Gastroesophageal sphincter (tissue), 4 donors: ENCODE measurements at places on chromosomes 7 and 10.

GRCh38 chr7:43791-44540 lies 148.4 kb upstream of the FAM20C start:
- no peak for ATAC-seq

GRCh38 chr7:142391191-142391992 lies 133.5 kb upstream of the PRSS58 start:
- no peak for ATAC-seq

DNA sequence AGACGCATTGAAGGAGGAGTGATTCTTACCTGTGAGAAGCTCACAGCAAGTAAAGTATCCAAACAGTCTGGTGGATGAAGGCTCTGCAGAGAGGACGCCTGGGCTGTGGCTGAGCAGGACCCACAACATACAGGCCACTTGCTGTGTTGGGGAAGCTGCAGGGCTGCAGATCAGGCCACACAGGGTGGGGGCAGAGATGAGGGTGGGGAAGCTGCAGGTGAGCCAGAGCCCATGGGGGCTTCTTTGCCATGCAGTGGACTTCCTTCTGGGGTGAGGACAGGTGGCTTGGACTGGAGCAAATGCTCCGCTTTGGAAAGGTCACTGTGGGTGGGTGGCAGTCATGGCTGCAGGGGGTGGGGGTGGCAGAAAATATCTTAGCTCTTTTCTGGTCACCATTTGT lies 214.8 kb downstream of the GLRX3 start:
- ATAC-seq, result no peak

GRCh38 chr7:2787251-2787951 lies 56.7 kb downstream of the GNA12 start:
- ATAC-seq, result no peak

DNA sequence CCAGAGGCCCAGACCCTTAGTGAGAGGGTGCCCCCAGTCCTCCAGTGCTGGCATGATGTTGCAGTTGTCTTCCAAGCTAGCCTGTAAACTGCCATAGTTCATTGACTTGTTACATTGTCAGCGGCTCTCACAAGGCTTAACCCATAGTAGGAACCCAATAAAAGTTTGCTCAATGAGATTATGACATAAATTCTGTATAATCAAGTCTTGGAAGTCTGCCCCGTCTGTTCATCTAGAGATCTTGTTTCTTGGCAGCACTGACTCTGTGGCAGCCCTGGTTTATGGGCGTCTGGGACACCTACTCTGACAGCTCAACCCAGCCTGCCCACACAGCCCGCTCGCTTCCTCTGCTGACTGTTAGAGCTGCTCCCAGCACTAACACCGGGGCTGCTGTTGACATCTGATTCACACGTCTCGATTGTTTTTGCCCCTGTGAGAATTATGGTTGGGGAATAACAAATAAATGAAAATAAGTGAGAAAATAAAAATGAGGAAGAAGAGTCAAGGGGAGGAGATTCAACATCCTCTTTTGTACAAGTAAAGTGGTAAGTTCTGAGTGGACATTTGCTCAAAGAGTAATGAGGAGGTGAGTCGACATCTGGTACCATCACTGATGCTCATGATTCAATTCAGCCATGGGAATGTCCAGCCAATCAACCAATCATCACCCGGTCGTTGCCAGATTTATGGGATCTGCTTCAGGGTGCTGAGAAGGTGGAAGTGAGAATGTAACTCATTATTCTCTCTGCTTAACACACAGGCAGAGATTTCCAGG lies 160.8 kb downstream of the SPAG6 start:
- no peak for ATAC-seq

DNA sequence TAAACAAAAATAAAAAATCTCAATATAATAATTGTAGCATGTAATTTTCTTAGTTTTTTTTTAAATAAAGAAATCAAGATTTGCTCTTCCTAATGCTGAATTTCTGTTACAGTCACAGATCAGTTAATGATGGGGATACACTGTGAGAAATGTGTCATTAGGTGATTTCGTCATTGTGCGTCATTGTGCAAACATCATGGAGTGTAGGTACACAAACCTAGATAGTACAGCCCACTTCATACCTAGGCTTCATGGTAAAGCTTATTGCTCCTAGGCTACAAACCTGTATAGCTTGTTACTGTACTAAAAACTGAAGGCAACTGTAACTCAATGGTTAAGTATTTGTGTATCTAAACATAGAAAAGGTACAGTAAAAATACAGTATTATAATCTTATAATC lies 74.4 kb upstream of the LSM8 start:
- no peak for ATAC-seq

- no peak for ATAC-seq
These were observed 296.2 kb downstream of the MAGI2 start for GRCh38 chr7:79157281-79157680.

DNA sequence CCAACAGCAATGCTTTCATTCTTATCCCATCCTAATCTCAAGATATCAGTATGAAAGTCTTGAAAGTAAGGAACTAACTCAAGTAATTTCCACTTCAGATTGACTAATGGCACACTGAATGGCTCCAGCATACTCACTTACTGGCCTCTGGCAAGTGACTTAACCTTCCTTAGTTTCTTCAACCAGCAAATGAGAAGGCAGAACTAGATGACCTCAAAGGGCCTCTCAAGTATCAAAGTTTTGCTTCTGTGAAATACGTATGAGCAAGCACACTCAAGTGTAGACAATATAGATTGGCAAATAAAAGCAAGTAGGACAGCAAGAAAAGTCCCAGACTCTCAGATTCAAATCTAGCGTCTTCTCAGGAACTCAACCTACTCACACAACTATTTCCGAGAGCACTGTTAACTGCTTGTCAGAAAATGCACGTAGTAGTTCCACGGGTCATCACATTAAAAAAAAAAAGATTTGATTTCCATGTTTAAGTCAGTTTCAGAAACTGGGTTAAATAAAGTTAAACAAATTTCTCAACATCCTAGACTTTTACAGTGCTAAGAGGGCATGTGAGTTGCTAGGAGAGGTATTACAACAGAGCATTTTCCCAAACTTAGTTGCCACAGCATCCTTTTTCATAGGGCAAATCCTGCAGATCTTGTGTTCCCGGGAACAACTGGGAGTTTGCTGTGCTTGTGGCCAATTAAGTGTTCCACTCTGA lies 276.9 kb upstream of the KLF14 start:
- peak; percentile 53 for ATAC-seq

GRCh38 chr10:74167443-74167842 lies 16.4 kb downstream of the ADK start:
- no peak for ATAC-seq

DNA sequence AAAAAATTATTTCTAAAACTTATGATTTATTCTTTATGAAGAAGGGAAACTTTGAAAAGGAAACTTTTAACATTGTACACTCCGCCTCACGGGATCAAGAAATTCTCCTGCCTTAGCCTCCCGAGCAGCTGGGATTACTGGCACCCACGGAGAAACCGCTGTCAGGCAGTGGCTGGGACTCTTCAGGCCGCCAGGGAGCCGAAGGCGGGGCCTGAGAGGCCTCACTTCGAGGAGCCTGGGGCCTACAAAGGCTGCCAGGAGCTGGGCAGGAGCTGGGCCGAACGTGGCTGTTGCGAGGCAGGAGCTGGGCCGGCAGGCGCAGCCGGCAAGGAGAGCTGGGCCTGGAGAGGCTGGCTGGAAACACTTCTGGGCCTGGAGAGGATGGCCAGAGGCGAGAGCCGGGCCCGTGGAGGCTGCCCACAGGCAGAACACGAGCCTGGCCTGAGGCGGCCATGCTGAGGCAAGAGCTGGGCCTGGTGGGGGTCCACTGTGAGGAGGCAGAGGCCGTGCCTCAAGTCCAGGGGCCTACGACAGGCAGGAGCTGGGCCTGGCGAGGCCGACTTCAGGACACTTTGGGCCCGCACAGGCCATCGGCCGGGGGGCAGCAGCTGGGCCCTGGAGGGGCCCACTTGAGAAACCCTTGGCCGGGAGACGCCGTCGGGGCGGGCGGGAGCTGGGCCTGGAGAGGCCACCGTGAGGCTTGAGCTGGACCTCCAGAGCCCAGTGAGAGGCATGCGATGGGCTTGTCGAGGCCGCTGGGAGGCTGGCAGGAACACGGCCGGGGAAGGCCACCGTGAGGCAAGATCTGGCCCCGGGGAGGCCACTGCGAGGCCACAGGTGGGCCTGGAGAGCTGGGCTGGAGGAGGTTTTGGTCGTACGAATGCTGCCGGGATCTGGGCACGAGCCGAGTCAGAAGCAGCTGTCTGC lies 23.7 kb downstream of the MDH2 start:
- peak; percentile 83 for ATAC-seq

DNA sequence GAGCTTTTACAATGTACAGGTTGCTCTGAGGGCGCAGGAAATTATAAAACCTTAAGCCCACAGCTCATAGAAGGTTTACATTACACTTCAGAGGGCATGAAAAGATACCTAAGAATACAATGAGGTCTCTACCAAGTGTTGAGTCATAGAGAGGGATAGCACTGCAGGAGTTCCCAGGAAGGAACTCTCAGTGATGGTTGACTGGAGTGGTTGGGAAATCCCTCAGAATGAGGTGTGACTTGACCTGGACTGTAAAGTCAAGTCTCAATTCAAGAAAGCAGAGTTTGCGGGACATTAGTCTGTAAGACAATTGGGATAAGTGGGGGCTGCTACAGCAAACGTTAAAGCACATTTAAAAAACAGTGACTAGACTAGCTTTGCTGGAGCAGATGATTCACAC lies 21.9 kb downstream of the TNKS2 start:
- no peak for ATAC-seq

DNA sequence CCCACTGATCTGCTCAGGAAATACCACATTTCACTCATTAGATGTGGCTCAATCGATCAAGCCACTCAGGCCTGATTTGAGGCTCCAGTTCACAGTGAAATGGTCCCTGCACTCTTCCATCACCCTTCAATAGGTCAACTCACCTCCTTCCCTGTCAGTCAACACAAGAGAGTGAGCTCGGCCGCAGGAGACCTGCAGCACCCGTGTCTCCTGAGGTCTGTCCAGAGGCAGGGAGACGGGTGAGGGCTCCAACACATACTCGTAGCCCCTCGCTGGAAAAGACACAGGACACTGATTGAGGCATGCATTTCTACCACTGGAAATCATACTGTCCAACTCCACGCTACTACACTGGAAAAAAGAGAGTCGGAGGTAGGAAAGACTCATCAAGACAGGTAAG lies 7.1 kb downstream of the RCC1L start:
- ATAC-seq, result no peak

DNA sequence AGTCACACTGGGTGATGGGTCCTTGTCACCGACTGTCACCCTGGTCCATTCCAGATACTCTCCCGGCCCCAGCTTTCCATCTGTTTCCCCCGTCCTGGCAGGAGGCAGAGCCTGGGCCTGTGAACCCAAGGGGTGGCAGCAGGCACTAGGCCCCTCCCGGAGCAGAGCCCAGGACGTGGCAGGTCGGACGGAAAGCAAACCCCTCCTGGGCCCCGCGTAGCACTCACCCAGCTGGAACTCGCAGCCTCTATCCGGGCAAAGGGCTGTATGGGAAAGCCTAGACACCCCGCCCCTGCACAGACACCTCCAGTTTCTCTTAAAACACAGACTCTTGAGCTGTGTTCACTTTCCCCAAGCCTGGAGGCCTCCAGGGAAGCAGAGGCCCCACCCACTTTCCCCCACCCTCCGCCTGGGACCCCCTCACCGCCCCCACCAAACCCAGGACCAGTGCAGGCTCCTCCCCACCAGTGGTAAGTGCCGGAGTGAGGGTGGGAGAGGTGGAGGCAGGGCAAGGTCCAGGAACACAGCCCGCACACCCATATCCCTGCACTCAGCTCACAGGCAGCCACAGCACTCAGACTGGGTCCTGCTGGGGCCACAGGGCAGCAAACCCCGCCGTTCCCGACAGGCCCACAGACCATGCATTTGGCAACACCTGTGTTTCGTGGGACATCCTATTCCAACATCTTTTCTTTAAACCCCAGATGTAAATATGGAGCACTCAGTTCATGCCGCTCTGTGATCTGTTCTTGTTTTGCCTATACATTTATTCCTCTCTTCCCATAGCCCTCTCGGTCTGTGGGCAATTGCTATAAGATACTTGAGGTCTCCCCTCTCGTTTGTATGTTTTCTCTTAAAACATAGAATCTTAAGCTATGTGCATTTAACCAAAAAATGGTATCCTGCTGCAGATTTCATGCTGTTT lies 98.2 kb upstream of the PDGFA start:
- no peak for ATAC-seq

DNA sequence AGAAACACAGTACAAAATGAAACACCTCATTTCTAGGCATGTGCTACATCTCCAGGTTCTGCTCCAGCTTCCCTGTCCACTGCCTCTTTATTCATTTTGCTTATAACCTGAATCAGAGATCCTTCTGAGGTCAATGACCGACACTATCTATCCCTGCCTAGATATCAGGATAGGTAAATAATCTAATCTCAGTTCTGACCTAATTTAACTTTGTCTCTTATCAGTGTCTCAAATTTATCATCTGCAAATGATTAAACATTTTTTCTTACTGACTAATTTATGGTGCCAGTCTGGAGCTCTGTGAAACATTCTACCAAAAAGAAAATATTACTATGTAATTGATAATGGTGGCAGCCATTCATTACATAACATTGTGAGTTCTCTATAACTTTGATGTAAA lies 61.1 kb downstream of the SGCE start:
- no peak for ATAC-seq

DNA sequence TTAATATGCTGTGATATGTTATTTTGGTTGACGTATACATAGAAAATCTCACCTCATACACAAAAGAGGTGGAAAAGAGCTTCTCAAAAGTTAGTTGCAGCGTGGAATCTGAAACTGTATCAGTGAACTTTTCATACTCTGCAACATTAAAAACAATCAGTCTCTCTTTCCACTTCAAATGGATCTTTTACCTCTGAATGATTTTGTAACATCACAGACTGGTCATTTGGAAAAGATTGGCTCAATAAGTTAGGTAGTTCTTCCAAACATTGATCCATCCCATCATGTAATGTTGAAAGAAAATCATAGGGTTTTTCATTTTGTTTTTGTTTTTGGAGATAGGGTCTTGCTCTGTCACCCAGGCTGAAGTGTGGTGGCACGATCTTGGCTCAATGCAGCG lies 131.1 kb downstream of the AHR start:
- no peak for ATAC-seq

DNA sequence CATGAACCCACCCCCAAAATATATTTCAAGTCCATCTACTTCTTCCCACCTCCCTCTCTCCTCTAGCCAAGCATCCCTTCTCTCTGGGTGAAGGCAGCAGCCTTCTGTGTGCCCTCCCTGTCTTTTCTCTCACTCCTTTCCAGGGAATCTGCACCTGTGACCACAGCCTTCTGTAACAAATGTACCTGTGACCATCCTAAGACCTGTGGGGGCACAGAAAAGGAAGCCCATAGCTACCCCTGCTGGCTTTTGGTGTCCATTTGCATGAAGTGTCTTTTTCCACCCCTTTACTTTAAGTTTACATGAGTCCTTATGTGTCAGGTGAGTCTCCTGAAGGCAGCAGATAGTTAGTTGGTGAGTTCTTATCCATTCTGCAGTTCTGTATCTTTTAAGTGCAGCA lies 2.0 kb upstream of the TBXAS1 start:
- ATAC-seq, result no peak
